ENCODE measurements at places on chromosomes 1 and 21.

GRCh38 chr1:55064861-55065263, 25.5 kb downstream of the PCSK9 start:
- DNase-seq, result no peak

DNA sequence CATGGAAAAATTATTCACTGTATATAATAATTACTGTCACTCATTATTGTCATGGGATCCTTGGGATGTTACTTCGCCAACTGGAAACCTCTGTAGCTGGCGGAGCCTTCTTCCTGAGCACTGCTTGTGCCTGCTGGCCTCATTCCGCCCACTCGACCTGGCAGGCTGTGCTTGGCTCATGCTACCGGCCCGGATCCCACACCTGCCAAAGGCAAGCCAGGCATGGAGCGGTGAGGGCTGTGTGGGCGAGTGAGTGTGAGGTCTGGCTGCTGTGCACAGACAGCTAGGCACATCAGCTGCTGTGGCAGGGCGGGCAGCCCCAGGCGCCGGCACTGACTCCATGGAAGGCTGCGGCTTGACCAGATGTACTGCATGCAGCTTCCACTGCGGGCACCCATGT, 78.4 kb downstream of the DISP1 start:
- no peak for DNase-seq

DNA sequence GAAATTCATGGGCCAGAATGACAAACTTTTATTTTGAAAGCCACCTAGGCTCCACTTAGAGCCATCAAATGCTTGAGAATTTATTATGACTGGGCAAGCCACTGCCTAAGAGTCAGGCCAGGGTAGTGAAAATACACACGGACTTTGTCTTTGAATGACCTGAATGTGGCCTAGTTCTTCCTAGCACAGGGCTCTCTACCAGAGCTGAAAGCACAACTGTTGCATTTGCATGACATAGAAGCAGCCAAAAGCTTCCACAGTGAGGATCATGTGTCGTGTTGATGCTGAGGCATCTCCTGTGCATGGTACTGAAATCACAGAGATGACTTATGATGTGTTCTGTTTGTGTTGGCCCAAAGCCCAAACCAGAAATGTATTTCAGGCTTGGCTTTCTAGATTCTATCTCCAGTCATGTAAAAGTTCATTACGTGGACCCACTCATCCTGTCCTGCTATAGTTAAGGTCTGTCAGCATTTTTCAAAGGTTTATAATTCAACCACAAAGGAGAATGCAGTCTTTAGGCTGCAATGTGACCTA, 164.0 kb upstream of the UBE2U start:
- DNase-seq, result no peak

DNA sequence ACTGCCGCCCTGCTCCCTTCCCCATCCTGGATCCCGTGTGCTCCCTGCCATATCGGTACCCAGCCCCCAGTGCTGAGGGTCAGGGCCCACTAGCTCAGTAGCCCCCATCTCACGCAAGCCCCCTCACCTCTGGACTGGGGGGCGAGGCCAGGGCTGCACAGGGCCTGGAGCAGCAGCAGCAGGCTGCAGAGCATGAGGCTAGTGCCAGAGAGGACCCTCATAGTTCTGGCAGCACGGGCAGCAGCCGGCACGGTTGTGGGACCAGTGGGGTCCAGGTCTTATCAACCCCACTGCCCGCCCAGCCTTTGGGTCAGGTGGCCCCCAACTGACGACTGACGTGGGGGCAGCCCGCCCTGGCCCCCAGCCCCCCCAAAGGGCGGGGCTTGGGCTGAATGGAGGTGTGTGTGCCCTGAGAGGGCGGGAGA, at the start of gene MATN1:
MATN1 (minus strand) TSS at position 255 of the 425 bp plus-strand sequence; CDS start at position 221, 34 bp downstream.
- no peak for DNase-seq

GRCh38 chr1:6080469-6080868, 34.8 kb downstream of the KCNAB2 start:
- DNase-seq, result no peak

DNA sequence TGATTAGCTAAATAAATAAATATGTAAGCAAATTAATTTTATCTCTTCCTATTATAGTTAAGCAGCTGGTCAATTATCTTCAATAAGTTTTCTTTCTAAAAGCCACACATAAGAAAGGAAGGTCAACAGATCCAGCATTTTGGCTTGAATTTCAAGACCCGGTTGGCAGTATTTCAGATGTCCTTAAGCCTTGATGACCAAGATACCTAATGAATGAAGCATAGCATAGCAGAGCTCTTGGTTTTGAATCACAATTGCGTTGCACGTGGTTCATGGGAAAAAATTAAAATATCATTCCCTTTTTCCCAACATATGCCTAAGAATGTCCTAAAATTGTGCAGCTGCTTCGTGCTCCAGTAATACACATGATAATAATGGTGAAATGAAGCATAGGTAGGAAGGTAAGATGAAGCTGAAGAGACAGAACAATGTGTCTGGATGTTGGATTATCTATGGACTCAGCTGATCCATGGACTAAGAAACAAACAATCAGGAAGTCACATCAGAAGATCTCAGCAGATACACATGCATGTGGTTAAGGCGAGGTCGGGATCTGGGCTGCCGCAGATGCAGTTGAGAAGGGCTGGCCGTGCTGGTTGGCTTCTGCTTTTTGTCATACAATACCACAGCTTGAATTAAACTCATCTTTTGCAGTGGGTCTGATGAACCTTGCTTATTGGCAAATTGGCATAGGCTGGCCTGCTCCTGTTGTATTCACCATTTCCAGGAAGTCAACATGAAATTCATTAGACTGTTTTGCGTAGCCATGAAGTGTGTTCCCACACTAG, 284.9 kb upstream of the RUNX1 start:
- no peak for DNase-seq

DNA sequence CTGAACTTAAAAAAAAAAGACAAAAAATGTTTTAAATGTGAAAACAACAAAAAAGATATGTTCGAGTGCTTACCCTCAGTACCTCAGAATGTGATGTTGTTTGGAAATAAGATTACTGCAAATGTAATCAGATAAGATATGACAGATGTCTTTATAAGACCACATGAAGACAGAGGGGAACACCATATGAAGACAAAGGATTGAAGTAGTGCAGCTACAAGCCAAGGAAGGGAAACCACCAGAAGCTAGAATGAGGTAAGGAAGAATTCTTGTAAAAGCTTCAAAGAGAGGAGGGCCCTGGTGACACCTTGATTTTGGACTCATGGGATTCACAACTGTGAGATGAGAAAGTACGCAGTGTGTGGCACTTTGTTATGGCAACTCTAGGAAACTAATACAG, 15.4 kb downstream of the ASB17 start:
- DNase-seq, result no peak

GRCh38 chr1:114290341-114290740, 136.7 kb upstream of the SYT6 start:
- no peak for DNase-seq

GRCh38 chr21:16713331-16714117, 799.3 kb upstream of the CXADR start:
- no peak for DNase-seq

DNA sequence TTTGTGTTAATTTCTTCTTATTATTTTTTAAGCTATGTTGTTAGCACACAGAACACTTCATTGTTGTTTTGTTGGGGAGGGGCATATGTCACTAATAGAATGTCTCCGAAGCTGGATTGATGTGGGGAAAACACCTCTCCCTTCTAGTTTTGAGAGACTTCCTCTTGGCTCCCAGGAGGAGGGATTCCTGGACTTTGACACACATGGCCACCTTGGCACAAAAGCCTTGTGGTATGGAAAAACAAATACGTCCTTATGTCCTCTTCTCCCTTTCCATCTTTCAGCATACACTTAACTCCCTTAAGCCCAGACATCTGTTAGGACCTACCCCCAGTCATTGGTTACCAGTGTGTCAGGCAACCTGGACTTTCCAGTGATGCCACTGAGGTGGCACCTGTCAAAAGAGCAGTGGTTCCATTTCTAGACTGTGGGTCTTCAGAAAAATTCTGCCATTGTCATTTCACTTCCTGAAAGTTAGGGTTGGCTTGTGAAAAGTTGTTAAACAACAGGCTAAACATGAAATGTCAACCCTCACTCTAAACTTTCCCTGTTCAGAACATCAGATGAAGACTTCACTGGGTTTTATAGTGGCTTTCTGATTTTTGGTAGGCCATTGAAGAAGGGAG, 12.5 kb upstream of the ABCB10 start:
- DNase-seq, result no peak

DNA sequence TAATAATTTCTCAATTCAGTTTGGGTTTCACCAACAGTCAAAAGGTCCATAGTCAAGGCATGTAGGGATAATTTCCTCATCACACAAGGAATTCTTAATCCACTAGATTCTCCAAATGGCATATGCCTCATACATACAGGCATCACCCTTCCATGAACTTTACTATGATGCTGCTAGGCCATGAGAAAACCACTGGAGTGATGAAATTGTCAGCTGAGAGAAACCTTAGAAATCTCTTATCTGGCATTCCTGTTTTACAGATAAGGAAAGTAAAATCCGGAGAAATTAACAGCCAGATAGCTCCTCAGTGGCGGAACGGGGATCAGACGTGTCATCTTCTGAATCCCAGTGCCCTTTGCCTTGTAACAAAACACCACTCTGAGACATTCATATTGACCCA, 274.4 kb downstream of the NTNG1 start:
- DNase-seq, result no peak

DNA sequence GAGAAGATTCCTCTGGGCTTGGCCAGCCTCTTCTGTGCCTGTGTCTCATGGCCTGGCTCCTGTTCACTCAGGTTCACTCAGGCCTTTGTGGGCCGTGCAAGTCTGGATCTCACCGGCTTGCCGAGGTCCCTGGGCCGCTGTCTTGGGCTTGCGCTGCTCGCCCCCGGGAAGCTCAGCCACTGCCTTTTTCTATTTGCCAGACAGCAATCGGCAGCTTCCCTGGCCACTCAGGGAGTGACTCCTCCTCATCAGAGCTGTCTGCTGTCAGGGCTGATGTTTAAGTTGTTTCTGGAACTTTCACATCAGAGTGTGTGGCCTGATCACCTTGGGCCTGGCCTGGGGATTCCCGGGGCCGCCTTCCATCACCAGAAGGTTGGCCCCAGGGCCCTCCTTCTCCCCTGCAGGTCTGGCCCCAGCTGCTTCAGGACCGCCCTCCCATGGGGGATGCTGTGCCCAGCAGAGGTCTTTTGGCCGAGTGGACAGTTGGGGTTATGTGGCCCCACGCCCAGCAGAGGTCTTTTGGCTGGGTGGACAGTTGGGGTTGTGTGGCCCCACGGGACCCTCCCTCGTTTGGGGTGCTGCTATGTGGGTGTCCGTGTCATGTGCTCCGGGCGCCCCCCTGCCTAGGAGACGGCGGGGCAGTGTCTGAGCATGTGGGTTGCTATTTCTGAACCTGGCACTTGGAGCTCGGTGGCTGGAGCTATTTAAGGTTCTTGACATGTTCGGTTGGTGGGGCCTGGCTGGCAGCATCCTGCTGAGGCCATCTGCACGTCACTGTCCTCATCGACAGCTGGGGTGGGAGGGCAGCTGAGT, 12.5 kb downstream of the SLX9 start:
- DNase-seq, result no peak

GRCh38 chr1:34582356-34582755, 172.5 kb upstream of the GJB5 start:
- DNase-seq, result no peak

- DNase-seq, result no peak
These were observed 27.0 kb upstream of the SLC16A1 start for GRCh38 chr1:112982853-112983536.

GRCh38 chr1:3461238-3461933, 6.9 kb downstream of the ARHGEF16 start:
- DNase-seq, result no peak

DNA sequence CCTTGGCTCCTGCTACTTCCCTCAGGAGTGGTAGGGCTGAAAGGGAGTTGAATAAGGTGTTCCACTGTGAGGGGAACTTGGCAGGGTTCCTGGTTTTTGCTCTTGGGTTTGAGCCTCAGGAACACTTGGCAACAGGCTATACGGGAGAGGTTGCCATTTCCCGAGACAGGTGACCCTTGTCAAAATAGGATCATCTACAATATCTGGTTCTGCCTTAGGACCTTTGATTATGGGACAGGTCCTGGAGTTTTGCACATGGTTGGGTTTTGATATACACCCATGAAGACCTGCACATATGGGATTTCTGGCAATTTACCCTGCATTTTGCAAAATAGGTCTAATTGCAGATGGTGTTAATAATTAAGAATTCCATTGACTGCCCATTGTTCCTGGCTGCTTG, 31.1 kb downstream of the YY1AP1 start:
- DNase-seq, result no peak

- DNase-seq, result no peak
These were observed 66.7 kb downstream of the TEX35 start for GRCh38 chr1:178579562-178579961.

DNA sequence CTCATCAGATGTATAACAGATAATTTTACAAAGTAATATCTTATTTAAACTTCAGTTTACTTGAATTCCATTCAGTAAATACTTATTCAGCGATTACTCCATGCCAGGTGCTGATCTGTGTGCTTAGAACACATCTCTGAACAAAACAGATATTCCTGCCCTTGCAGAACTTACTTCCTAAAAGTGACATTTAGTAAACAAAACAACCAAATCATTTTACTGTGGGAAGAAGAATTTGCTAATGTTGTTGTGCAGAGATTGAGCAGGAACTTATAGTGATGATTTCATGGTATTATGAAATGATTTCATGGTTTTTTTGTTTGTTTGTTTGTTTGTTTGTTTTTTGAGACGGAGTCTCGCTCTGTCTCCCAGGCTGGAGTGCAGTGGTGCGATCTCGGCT, 39.3 kb upstream of the WLS start:
- DNase-seq, result no peak

- DNase-seq, result no peak
These were observed 16.3 kb downstream of the STRIP1 start for GRCh38 chr1:110050602-110051261.

GRCh38 chr1:198788561-198789064, 149.8 kb downstream of the PTPRC start:
- no peak for DNase-seq

GRCh38 chr1:214404571-214405213, 123.7 kb downstream of the SMYD2 start:
- no peak for DNase-seq

GRCh38 chr1:155859881-155860871, 809 bp downstream of the SYT11 start:
- no peak for DNase-seq

- DNase-seq, result no peak
These were observed 48.9 kb downstream of the INKA2 start for GRCh38 chr1:111690306-111690617.

- no peak for DNase-seq
These were observed 18.7 kb downstream of the MMEL1 start for GRCh38 chr1:2614145-2614544.

DNA sequence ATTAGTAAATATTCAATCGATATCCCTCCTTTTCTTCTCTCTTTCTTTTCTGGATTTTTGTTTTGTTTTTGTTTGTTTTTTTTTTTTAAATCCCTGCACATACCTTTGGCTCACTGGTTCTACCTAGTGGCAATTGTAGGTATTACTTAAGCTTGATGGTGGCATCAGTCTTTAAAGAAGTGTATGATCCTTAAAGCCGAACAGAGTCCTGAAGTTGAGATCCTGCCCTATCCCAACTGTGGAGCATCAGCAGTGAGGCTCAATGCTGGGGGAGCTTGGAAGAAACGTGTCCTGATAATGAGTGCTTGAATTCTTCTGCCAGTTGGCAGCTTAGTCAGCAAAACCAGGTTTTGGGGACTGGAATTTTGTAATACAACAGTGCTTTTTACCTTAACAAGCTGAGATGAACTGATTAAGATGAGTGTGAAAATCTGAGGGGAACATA, 60.8 kb downstream of the FASLG start:
- DNase-seq, result no peak

Data from CD4-positive, alpha-beta T cell (primary cell).